ENCODE measurements at places on chromosomes 16 and 17.

DNA sequence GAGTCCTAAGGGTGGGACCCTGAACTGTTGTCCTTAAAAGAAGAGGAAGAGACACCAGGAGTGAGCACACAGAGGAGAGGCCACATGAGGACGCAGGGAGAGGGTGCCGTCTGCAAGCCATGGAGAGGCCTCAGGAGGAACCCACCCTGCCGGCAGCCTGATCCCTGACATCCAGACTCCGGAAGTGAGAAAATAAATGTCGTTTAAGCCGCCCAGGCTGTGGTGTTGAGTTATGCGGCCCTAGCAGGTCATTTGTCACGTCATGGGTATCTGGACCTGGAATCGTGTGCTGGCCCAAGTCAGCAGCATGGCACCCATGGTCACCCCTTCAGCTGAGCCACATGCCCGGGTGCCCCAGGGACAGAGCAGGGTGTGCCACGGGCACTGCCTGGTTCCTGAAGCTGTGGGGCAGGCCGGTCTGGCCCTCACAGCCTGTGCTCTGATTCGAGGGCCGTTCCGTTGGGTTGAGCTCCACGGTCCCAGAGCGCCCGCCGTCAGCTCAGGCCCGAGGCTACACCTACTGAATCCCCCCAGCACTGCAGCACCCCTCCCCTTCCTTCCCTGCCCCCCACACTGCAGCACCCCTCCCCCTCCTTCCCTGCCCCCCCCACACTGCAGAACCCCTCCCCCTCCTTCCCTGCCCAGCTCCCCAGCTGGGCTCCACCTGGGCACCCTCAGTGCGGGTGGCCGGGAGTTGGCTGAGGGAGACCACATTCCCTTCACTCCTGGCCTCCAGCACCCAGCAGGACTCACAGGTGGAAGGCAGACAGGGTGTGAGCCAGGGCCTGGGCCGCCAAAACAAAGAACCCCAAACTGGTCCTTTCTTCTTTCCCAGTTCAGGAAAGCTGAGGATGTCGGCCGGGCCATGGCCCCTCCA, 2.7 kb upstream of the CCDC57 start:
- DNase-seq, result no peak

- no peak for DNase-seq
Measured at GRCh38 chr16:22184615-22184968, 21.5 kb upstream of the EEF2K start.

DNA sequence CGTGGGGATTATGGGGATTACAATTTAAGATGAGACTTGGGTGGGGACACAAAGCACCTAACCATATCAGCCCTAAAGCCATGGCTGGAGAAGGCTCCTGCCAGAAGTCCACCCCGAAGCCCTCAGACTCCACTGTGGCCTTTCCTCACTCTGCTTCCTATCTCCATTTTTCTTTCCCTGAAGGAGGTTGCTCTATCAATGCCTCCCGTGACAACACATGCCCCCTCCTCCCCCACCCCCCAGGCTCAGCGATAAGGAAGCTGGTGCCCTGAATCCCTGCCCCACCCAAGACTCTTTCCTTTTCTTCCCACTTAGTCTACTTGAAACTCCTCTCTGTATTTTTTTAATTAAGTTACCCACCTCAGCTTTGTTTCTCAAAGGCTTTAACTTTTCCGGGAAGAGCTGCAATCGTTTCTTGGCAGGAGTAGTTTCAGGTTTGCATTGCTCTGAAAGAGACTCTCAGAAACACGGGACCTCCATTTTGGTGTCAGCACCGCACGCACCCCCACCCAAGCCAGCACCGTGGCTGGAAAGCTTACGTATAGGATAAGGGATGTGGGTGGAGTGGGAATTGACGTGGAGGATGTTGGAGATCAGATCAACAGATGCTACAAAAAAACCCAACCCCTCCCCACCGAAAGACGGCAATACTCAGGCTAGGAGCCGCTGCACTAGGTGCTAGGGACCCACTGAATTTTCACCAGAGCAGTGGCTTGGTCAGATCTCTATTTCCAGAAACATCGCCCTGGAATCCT, 15.2 kb upstream of the CA4 start:
- DNase-seq, result no peak

- DNase-seq, result no peak
Measured at GRCh38 chr16:85847681-85848601, 48.4 kb downstream of the COX4I1 start.

DNA sequence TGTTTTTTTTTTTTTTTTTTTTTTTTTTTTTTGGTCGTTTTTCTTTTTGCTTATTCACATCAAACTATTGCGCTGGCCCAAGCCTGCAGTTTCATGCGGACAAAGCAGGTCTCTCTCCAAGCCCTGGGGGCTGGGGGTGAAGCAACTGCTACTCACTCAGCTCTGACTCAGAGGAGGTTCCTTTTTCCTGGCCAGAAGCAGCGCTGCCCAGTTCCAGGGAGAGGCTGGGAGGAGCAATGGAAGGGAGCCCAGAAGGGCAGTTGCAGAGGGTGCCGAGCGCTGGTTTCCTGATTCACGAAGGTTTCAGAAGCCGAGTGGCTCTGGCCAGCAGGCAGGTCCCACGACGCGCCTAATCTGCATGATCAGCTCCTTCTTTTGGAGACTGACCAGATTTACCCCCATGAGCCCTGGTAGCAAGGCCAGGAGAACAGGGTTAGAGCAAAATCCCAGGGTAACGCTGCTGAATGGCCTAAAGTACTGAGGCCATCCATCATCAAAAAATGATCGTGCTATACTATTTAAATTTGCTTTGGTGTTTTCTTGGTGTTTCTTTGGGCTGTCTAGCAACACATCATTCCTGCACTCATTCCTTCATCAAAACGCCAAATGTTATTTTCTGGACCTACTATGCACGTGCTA, 144.7 kb upstream of the SOX9 start:
- DNase-seq, result no peak

- no peak for DNase-seq
Measured at GRCh38 chr17:10756619-10757018, 26.8 kb upstream of the TMEM220 start.

- DNase-seq, result no peak
Measured at GRCh38 chr16:3641801-3642396, 12.6 kb upstream of the DNASE1 start.

DNA sequence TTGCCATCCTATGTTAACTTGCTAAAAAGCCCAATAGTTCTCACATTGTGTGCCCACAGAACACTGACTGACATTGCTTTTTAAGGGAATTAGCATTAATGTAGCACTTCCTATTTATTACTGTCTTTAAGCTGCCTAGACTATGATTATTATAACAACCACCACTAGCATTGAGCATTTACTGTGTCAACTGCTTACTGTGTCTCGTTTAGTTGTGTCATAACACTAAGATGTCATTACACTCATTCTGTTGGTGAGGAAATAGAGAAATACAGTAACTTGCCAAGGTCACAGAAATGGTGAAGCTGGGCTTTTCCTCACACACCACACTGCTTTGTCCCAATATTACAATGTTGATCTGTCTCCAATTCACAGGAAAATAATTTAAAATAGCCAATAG, 30.2 kb downstream of the TRIM25 start:
- no peak for DNase-seq

DNA sequence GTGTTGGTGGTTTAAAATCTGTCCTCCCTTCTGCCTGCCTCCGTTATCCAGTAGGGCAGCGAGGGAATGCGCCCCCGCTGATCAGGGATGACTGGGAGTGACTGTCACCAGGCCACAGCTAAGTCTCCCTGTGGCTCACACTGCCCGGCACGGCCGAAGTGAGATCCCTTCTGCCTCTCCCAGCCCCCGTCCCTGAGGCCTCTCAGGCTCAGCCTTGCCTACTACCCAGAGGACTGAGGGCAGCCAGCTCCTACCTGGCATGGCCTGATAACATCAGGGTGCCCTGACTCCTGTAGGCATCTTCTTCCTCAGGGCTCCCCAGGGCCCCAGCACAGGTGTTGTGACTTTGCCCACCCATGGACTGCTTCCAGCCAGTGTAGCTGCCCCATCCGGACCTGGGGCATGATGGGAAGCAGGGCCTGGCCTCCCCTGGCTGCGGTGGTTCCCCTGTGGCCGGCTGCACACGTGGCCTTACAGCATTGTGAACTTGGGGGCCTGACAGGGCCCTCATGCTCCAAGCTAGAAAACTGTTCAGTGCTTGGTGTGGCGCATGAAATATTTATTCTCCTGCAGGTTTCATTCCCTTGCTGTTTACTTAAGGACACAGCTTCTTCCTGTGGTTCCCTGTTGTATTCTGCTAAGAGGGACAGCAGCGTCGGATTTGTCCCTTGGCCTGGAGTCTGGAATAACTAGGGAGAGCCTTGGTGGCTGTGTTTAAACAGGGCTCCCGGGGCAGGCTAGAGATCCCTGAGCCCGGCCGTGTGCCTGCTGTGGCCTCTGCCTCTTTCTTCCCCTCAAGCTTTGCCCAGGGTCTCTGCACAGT, 30.0 kb downstream of the GINS2 start:
- no peak for DNase-seq

DNA sequence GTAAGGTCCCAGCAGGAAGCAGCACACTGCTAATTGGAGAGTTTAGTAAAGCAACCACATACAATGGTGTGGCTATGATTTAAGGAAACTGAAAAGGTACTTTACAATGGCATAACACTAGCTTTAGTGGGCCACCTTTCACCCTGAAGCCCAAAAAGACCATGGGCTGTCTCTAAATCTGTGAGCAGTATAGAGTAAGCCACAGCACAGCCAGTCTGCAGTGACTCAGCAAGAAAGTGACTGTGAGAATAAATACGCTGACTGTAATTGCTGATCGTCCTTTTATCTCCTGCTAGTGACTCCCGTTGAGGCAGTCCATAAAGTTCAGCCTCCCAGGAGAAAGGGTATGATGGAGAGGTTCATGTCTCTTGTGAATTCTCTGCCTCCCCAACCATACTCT, 679.8 kb upstream of the KIF2B start:
- no peak for DNase-seq

- DNase-seq, result no peak
Measured at GRCh38 chr16:28592511-28592910, 4.3 kb downstream of the SULT1A2 start.

Measured in cortex of kidney (tissue), 1 donor.